ENCODE measurements at places on chromosomes 5 and 9.

GRCh38 chr9:93465855-93466254 lies 12.5 kb upstream of the FAM120AOS start:
- no peak for DNase-seq

DNA sequence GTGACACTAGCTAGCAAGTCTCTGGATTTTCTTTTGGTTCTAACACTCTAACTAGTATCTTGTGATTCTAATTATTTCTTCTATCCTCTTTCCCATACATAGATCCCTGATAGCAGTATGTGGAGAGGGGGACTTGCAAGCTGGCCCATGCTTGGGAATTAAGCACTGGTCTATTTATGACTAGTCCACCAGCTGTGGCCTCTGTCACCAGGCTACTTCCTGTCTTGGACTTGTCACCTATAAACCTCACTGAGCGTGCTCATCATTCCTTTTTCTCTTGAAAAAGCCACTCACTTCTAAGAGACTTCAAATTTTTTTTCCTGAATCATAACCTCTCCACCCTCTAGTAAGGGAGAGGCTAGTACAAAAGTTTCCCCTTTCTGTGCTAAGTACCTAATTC lies 32.3 kb upstream of the MAMDC2 start:
- DNase-seq: no peak

- DNase-seq: no peak
Measured at GRCh38 chr9:69485466-69485865, 160.5 kb downstream of the ENTREP1 start.

DNA sequence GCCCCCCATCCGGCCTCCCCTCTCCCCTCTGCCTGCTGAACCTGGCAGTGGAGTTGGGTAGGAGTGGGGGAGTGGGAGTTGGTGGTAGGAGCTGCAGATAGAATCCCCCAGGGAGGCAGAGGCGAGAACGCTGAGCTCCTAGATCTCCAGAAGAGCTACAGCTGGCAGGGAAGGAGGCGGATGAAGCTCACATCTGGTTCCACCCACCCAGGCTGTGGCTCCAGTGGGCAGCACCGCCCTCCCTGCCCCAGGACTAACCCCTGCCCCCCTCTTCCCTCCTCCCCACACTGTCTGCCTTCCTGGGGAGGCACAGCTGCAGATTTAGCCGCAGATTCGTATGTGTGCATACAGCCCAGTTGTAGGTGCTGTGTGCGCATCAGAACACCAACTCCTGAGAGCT lies 34.2 kb downstream of the C9orf50 start:
- no peak for DNase-seq

GRCh38 chr5:65026816-65027548 lies 258.3 kb downstream of the CWC27 start:
- no peak for DNase-seq

- peak; percentile 82 for DNase-seq
Measured at GRCh38 chr5:176536132-176536901, 885 bp downstream of the RNF44 start.

GRCh38 chr5:107634981-107635848 lies 35.5 kb downstream of the EFNA5 start:
- no peak for DNase-seq

- DNase-seq: no peak
Measured at GRCh38 chr9:1100201-1100600, 50.0 kb downstream of the DMRT2 start.

DNA sequence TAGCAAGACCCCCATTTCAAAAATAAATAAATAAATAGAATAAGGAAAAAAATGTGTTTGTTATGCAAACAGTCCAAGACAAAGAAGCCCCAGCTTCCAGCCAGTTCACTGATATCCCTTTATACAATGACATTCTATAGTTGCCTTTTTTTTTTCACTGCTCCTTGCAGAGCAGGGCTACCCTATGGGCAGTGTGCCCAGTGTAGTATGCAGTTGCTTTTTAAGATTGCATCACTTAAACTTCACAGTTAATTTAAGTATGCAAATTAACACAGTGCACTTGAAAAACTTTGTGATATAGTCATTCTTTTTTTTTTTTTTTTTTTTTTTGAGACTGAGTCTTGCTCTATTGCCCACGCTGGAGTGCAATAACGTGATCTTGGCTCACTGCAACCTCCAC lies 40.8 kb upstream of the ARRDC3 start:
- DNase-seq: no peak
